ENCODE measurements at places on chromosomes 4 and X. TPM values are rescaled to one million over a fixed set of nuclear protein-coding genes. Genes with fewer than 3 reads are reported as not detected.

GRCh38 chr4:146054676-146055075 is 116.1 kb upstream of the ZNF827 start:
- DNase-seq, result no peak

Gene SPANXD
- not detected for total RNA-seq

Gene UBA1
- total RNA-seq, result 108 TPM

DNA sequence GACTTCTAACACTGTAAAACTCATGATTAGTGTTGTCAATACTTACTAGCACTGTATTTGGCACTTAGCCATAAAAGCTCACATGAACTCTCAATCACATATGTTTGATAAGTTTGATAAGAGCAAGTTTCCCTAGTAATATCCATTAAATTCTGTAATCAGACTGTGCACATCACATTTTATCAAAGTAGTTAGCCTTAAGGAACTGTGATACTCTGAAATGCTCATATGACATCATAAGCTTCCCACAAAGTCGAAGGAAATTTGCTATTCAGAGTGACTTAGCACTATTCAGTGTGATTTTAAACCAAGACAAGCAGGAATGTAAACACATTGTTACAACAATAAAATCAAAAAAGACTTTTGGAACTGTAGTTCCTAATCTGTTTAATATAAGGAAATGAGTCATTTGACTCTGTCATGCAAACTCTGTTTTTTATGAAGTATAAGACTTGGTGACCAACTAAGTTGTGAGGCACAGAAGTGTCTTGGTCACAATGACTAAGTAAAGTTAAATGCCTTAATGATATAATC is 6.7 kb downstream of the SLC7A11 start:
- no peak for DNase-seq

DNA sequence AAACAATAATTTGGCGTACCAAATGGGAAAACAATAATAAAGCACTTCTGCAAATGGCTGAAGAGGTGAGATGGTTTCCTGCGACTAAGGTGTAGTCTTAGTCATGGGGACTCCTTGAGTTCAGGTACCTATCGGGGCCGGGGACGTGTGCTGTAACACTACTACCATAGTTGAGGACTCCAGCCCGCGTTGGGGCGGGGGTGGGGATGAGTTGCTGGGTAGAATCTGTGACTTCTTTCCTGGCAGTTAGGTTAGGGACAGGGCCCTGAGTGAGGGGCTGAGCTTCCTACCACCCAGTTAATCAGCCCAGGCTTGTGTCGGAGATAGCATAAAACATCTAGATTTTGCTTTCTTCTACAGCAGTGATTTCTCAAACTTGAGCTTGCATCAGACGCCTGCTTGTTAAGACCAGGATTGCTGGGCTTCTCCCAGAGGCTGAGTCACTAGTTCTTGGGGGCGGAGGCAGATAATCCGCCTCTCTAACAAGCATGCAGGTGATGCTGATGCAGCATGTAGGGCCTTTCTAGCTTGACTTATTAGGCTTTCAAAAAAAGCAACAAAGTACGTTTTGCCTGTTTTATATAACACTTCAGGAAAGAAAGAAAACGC is 30.2 kb downstream of the RBBP7 start:
- DNase-seq, result peak; percentile 64

GRCh38 chrX:154082396-154083125 is 15.0 kb downstream of the MECP2 start:
- DNase-seq, result peak; percentile 39

Gene HAND2
- 0.16 TPM for total RNA-seq

Gene PAGE5
- total RNA-seq, result not detected
